ENCODE measurements at places on chromosomes 13 and 19.

DNA sequence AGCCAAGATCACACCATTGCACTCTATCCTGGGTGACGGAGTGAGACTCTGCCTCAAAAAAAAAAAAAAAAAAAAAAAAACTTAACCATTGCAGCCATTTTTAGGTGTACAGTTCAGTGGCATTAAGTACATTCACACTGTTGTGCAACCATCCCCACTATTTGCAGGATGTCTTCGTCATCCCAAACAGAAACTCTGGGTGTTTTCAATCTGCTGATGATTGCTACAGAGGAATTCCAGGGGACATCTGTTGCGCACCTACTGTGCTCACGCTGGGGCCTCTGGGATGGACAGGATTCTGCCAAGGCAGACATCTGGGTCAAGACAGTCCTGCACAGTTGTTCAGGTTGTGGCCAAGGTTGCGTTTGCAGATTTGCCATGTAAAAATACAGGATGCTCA, 2.4 kb upstream of the APOC4 start:
- no peak for DNase-seq

DNA sequence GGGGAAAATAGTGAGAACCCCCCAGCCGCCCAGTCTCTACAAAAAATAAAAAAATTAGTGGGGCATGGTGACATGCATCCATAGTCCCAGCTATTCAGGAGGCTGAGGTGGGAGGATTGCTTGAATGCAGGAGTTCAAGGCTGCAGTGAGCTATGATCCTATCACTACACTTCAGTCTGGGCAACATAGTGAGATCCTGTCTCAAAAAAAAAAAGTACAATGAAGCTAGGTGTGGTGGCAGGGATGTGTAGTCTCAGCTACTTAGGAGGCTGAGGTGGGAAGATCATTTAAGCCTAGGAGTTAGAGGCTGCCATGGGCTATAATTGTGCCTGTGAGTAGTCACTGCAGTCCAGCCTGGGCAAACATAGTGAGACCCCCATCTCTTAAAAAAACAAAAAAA, 8.9 kb downstream of the PCCA start:
- no peak for DNase-seq

DNA sequence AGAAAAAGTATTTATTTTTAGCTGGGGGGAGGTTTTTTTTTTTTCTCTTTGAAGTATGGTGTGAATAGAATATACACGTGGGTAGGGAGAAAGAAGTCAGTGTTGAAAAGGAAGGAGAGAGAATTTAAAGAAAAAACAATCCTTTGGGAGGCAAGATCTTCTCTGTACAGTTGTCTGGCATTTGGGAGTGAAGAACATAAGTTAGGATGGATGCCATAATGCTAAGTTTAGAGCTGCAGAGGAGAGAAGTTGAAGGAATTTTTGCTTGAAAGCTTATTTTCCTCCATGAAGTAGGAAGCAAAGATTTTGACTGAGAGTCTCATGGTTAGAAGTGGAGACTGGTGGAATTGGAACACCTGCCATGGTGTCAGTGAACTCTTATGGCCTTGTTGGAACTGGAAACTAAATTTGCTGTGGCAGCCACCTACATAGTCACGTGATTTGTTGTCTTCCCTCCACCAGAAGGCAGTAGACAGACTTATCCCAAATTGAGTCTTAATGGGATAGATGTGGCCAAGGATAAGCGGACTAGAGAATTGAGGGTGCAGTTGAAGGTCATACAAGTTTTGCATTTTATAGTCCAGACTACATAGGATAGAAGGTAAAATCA, 22.0 kb downstream of the NDFIP2 start:
- DNase-seq, result no peak

- DNase-seq, result no peak
Observed at GRCh38 chr19:42512743-42513304, 15.5 kb downstream of the CEACAM1 start.

- DNase-seq, result no peak
Observed at GRCh38 chr13:72662548-72662947, 64.9 kb downstream of the MZT1 start.

DNA sequence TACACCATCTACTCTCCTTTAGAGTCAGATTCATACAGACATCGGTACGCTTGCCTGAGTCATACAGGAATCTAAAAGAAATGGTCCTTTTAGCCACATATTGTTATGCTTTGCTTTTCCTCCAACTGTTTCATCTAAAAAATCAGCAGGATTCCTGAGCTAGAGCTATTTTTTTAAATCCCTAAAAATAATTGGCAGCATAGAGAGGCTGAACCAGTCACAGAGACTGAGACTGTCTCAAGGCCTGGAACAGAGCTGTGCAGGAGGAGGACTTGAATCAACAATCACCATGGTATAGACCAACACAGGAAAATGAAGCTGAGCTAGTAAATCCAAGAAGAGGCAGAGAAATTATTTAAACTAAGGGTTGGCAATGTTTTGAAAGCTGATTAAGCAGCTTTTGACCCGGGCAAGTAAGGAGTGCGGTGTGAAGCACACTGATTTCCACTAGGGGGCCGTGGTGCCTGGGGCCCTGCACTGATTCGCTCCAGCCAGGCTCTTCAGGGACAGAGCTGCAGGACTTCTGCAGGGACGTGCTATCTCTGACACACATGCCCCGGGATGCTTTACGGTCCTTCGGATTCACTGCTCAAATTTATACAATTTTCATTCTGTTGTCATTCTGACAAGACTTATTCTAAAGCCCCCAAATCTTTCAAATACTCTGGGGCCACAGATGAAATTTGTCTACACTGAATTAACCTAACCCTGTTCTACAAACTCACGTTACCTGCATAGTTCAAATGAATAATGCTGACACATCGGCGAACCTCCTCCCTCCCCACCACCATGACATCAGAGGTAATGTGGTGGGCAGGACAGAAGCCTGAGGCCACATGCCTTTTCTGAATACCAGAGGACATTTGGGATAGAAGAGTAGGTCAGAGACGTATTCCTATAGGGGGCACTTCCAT, 87.6 kb upstream of the SLC15A1 start:
- DNase-seq, result peak; percentile 58

Measured in lower lobe of right lung (tissue), 2 donors.